ENCODE measurements at places on chromosomes 16 and 17.

DNA sequence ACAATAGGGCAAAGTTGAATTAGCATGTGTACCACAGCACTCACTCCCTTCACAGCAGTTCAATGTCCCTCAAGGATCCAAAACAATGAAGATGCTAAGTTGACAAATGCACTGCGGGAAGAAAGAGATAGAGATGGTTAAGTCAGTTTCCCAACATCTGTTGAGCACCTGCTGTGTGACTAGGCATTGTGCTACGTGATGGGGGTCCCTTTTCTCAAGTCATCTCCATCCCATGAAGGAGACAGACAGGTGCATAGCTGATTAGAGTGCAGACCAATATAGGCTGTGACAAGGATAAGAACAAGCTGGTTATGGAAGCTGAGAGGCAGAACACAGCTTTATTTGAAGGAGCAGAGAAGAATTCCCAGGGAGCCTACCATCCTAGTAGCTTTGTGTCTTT, 114.2 kb downstream of the HAPSTR1 start:
- no peak for DNase-seq

- no peak for DNase-seq
Measured at GRCh38 chr16:66167564-66168291, 198.8 kb upstream of the CDH5 start.

- DNase-seq = no peak
Measured at GRCh38 chr17:56624309-56624708, 30.8 kb downstream of the NOG start.

DNA sequence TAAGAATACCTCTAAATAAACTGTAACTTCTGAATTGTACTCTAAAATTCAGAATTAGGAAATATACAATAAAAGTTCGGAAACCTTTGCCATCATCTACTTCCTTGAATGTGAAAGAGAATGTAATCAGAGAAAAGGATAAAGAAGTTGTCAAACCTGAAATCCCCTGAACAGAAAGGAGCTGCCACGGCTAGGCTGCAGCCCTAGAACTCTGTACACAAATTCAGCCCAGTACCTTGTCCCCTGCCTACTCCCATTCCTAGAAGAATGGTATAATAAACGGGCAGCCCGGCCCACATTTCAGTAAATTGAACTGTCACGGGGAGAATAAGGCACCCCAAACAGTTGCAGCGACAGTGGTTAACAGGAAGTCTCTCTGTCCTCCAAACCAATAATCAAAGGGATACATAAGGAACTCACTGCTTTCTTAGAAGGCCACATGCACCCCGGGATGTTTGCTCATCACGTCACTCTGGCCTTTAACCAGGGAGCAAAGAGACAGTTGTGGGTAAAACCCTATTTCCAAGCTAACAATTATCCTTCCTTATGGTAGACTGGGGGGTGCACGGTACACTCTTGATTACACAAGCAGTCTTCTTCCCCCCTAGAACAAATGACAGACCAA, 24.3 kb upstream of the RFFL start:
- peak; percentile 67 for DNase-seq

DNA sequence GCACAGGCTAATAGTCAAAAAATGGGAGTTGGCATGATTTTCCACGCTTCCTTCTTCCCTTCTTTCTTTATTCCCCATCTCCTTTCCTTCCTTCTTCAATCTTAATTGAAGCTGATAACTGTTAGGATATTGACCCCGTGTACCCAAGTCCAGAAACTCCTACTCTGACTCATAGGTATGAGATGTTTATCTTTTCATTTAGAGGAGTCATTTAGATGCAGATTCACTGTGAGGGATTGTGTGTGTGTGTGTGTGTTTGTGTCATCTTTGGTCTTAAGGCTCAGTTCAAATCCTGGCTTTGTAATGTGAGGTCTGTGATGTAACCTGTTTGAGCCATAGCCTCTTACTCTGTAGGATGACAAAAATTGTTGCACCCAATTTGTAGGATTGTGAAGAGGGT, 332.0 kb upstream of the MAF start:
- no peak for DNase-seq

DNA sequence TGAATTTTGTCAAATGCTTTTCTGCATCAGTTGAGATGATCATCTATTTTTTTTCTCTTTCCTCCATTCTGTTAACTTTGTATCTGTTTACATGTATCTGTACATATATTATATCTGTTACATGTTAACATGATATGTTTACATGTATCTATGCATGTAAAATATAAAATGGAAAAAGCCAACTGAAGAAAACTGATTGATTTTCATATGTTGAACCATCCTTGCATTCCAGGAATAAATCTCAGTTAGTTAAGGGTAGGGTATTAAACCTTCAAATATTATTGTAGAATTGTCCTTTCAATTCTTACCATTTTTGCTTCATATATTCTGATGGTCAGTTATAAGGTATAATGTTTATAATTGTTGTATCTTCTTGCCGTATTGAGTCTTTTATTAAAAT, 336.1 kb downstream of the ZFHX3 start:
- no peak for DNase-seq

GRCh38 chr17:81931557-81932332, 4.2 kb upstream of the MAFG start:
- DNase-seq = no peak

DNA sequence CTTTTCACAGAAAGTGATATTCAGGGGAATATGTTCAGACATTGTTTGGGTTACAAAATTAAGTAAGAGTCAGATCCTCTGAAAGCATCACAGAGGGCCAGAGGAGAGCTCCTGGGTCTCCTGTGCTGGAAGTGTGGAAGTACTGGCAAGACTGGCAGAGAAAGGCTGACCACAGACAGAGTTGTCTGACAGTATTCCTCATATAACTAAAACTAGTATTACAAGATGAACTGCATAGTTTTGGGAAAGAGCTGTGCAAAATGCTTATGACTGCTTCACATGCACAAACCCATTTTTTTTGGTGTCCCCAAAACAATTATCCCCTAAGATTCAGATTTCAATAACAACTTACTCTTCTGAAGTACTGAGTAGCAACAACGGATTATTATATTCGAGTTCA, 35.2 kb downstream of the N4BP1 start:
- DNase-seq = no peak

- DNase-seq = no peak
Measured at GRCh38 chr16:85455534-85455933, 157.6 kb upstream of the GSE1 start.

- no peak for DNase-seq
Measured at GRCh38 chr16:81384006-81384405, 60.6 kb upstream of the CMIP start.

DNA sequence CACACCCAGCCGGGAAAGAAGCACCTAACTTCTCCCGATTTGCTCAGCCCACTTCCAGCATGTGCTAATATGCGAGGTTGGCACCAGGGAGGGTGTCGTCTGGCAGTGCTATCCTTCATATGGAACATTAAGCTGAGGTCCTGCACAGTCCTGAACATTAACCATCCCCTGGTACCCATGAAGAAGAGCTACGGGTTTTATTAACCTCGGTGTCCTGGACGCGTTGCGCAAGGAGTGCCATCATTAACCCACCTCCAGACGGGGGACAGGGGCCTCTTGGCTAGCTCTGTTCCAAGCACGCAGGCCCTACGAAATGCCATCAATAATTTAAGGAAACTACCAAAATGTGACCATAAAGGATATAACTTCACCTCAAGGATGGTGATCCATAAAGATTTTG, 193.5 kb downstream of the MAF start:
- DNase-seq = no peak

- DNase-seq = no peak
Measured at GRCh38 chr17:68349157-68349556, 57.9 kb downstream of the ARSG start.

DNA sequence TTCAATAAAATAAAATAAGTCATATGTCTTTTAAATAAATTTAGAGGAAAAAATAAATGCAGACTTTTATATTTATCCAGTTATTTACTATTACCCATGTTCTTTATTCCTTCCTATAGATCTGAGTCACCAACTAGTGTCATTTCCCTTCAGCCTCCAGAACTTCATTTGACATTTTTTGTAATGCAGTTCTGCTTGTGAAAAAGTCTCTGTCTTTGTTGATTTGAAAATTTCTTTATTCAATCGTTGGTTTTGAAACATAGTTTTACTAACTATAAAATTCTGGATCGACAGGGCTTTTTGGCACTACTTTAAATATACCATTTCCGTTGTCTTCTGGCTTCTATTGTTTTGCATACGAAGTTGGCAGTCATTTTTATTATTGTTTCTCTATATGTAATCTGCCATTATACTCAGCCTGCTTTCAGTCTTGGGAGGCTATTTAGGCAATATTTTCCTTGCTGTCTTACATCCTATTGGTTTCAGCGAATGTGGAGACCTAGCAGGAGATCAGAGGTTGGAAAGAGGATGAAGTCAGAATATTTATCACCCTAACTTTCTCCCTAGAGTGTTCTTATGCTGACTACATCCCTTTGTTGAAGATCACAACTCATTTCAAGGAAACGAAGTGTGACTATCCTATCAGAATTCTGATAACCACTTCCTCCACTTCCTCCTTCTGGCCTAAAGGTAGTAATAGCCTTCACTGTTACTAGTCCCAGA, 42.0 kb upstream of the SLC6A2 start:
- DNase-seq = no peak

DNA sequence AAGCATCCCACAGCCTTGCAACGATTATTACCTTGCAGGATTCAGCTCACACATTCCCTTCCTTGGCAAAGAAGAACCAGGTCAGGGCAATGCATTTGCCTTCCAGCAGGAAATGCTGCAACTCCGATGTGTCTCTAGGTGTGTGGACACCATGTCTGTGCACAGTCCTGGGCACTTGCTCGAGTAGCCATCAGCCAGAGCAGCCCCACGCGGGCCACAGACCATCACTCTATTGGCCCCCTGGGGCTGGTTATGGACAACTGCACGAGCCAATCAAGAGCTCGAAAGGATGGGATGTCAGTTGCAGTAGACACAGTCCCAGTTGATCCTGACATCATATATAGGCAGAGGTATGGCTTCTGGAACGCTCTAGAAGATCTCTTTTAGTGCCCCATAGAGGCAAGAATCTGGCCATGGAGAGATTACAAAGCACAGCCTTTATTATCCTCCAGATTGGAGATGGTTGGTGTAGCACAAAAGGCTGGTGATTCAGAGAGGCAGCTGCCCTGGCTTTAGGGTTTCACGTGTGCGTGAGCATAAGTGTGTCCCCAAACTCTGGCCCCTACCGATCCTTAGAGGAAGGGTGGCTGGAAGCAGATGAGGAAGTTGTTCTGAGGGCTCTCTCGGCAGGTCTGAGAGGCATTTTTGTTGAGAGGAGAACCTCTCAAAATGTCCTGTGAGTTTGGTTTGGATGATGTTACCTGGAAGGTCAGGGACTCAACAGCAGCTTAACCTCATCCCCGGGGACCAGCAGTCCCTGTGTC, 403.8 kb downstream of the SEC14L1 start:
- no peak for DNase-seq

DNA sequence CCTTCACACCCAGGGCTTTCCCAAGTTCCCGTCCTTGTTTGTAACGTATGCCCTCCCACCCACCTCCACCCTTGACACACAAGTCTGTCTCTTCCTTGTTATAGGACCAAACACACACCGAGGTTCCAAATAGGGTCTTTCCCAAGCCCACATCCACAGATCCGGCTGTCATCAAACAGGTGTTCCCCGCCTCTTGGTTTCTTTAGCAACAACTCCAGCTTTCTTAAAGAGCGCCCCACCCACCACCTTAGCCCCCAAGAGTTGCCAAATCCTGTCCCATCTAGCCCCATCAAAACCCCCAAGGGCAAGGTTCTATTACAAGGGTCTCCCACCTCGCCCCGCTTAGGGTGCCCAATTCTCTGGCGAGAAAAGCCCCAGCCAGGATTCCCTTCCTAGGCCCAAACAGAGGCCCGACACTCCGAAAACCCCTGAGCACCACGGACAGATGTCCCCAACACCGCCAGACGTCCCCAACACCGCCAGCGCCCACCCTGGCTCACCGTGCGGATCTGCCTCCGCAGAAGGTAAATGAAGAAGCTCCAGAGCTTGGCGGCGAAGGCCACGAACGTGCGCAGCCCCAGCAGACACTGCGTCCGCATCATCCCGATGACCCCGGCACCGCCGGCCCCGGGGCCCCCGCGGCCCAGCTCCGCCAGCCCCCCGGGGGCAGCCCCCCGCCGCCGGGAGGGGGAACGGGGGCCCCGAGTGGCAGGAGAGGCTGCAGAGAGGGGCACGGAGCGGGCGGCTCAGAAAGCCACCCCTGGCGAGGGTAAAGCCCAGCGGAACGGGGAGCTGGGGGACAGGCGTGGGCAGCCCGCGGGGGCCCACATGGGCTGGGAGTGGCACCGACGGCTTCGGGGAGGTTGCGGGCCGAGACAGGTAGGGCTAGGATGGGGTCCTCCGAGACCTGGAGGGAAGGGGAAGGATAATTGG, 573 bp downstream of the CTDNEP1 start:
- DNase-seq = peak; percentile 69

DNA sequence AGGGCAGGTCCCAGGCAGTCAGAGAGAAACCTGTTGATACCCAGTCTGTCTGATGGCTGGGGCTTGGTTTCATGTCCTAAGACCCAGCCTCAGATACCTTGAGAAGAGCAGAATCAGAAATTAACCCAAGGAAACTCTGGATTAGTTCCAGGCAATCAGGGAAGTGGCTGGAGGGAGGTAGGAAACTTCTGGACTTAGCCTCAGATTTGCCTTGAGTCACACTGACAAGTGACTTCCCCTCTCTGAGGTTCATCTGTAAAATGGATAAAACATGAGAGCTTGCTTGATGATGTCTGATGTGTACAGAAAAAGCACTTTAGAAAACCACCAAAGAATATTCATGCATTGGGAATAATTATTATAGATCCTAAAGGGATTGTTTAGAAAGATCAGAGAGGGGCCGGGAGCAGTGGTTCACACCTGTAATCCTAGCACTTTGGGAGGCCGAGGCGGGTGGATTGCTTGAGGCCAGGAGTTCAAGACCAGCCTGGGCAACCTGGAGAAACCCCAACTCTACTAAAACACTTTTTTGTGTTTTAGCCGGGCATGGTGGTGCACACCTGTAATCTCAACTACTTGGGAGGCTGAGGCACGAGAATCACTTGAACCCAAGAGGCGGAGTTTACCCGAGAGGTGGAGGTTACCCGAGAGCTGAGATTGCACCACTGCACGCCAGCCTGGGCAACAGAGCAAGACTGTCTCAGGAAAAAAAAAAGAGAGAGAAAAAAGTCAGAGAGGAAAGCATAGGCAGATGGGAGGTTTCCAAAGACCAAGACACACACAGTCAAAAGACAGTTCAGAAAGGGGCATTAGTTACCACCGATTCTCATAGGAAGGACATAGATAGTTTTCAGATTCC, 3.8 kb downstream of the CIITA start:
- DNase-seq = no peak

DNA sequence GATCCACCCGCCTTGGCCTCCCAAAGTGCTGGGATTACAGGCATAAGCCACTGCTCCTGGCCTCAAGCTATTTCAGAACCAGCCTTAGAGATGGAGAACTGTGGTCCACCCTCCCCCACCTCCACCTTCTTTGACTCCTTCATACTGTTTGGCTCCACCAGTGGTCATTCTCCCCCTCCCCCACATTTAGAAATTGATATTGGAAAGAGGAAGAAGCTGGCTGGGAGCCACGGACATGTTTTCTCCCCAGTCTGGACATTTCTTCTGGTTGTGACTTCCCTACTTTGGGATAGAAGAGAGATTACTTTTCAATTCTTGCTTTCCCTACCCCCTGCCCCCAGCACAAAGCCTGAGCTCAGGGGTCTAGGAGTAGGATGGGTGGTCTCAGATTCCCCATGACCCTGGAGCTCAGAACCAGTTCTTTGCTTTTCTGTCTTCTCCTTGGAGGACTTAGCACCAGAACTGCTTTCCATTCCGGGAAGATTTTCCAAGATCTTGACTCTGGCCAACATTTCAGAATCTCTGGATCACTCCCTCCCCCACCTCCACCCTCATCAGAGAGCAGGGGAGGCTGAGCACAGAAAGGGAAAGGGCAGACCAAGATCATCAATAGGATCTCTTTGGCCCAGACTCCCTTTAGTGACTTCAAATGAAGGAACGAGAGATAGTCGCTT, 16.3 kb downstream of the CAVIN1 start:
- DNase-seq = no peak
